ENCODE measurements at places on chromosomes 6 and 20.

- DNase-seq: peak; percentile 37
Observed at GRCh38 chr6:132298344-132298949, 102.8 kb downstream of the MOXD1 start.

- DNase-seq: no peak
Observed at GRCh38 chr6:87551799-87552198, 38.0 kb downstream of the RARS2 start.

DNA sequence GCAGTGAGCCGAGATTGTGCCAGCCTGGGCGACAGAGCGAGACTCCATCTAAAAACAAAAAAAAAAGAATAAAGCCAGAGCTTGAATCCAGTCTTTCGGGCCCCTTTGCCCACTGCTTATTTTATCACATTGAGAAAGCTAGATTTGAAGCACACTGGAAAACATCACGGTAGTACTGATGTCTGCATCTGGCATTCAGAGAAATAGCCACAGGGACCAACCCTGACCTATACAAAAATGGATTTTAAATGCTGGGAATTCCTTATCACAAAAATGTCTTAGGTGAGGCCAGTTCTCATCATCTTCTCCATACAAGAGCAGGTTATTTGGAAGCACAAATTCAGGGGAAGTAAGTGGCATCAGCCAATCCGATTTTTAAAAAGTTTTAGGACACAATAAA, 49.5 kb downstream of the SLC35D3 start:
- DNase-seq: no peak

DNA sequence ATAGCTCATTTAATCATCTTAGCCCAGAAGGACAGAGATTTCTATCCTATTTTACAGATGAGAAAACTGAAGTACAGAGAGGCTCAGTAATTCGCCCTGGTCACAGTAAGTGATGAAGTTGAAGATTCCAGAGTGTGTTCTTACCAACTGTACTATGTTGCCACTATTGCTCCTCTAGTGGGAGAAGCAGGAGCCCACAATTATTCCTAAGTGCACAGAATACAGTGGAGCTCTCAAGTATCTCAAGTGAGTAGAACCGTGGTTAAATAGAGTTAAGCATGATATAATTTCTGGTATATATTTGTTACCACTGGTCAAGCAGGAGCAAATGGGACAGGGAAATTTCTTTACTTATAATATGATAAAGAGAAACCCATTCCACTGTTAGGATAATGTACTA, 22.1 kb downstream of the REPS1 start:
- DNase-seq: no peak

DNA sequence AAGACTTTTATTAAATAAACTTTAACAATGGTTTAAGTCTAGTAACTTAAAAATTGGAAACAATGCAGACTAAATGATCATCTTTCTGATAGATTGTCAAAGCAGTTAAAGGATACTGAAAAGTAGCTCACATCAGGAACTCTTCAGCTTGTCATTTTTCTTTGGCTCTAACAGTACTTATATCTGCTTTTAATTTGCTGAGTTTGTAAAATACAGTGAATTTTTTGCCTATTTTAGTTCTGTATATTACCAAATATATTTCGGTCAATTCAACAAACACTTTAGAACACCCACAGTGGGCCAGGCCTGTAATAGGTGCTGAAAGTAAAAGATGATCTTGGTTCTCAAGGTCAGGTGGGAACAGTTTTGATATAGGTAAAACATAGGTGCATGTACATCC, 22.3 kb downstream of the MKKS start:
- no peak for DNase-seq

DNA sequence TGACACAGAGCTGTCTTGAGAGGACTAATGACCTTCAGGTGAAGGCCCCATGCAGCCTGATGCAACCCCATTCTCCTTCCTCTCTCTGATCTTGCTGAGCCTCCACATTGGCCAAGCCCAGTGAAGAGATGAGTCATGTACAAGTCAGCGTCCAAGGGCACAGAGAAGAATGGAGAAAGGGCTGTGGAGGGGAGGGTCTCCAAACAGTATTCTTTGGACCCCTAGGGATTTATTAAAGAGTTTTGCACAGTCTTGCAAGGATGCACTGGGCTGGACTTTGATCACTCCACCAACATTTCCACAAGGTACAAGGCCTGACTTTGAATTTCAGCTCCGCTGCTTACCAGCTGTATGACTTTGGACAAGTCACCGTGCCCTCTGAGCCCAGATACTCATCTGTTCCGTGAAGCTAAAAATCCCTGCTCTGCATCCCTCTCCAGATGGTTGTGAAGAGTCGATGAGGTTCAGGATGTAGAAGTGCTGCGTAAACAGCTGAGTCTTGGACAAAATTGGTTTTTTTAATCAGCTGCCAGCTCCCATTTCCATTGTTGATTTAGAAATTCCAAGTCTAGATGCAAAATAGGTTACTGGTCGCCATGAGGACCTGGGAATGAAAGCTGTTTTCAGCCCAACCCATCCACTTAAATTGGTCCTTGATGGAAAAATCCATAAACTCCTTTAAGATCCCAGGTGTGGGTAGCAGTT, 14.1 kb upstream of the KCNG1 start:
- DNase-seq: no peak

GRCh38 chr20:47861116-47861515, 75.8 kb upstream of the SULF2 start:
- no peak for DNase-seq

GRCh38 chr20:62959101-62959971, 6.8 kb downstream of the SLC17A9 start:
- no peak for DNase-seq

GRCh38 chr6:16166871-16167608, 38.2 kb downstream of the MYLIP start:
- DNase-seq: no peak

DNA sequence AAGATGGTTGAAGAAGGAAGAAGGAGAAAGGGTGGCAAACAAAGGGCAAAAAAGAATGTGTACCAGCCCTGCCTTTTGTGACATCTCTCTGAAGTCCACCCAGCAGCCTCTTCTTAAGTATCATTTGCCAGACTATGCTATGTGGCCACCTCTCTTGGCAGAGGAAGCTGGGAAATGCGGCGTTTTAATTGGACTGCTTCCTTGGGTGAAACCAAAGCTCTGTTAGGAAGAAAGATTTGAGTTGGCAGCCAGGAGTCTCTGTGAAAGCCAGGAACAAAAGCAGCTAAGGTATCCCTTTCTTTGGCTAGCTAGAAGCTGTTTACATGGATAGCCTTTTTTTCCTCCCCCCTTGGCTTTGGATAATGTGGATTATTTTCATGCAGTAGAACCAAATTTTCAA, 67.5 kb upstream of the GTSF1L start:
- no peak for DNase-seq

DNA sequence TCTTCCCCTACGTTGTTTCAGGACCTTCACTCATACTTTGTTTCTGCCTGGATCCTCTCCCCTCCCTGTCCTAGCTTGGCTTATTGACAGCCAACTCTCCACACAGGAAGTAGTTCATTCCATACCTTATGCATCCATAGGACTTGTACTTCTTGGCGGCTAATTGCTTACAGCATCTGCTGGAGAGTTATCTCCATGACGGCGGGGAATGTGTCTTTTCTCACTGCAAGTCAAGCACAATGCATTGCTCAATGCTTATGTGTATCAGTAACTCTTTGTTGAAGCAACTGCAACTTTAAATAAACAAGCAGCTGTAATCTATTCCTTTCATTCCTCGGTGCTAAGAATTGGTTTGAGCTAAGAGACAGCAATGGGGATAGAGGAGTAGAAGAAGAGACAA, 551.3 kb upstream of the EPHA7 start:
- DNase-seq: no peak

GRCh38 chr6:103687430-103687829, 1172.3 kb downstream of the HACE1 start:
- DNase-seq: no peak

DNA sequence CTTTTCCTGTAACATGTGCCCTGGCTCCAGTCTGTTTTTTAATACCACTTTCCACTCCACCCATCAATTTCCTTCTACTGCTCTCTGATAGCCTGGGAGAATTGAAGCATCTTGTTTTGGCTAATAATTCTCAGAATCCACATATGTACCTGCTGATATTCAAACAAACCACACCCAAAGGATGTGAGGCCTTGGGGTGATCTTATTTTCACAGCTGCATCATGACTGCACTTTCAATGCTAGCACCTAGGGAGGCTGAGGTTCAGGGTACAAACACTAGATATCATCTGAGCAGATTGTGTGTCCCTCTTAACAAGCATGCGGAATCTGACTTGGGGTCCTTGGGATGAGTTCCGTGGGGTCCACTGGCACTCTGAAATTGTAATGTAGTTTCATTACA, 12.7 kb downstream of the FNDC1 start:
- DNase-seq: peak; percentile 14

- DNase-seq: no peak
Observed at GRCh38 chr20:52965380-52965779, 6.8 kb upstream of the TSHZ2 start.

DNA sequence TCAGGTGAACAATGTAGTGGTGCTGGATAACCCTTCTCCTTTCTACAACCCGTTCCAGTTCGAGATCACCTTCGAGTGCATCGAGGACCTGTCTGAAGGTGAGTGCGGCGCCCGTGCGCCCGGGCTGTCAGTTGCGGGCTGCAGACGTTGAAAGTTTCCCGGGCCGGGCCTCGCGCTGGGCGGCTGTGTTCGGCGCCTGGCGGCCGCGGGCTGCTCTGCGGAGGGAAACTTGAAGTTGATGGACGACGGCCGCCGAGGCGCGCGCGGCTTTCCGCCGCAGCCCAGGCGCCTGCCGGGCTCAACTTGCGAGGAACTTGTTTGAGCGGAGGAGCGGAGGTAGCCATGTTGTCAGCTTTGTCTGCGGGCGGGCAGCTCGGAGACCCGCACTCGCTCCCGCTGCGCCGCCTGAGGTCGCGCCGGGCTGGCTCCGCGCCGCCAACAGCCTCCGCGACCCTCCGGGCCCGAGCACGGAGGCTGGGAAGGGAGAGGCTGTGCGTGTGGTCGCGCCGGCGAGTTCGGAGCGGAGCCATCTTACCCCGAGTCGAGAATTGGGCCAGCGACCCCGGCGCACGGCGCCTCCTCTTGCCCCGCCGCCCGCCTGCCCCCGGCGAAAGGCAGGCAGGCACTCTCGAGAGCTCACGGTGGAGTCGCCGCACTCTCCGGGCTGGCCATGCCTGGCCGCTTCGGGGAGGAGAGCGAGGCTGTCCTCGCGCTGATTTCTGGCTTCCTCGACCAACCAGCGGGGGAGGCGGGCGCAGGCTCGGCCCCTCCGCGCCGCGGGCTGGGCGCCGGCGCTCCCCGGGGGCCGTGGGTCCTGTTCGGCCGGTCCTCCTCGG, 691 bp downstream of the ASF1A start:
- DNase-seq: peak; percentile 64

Data from activated CD4-positive, alpha-beta T cell treated with anti-CD3 and anti-CD28 coated beads, Interleukin-2, Interleukin-6, amounts not matched to agents 100 ng/mL and 50 ng/mL, durations not matched to agents 16 hours and 8 hours (primary cell).